Left lobe of liver (tissue), 2 donors: ENCODE measurements at places on chromosomes 5 and 9. TPM values are rescaled to one million over a fixed set of nuclear protein-coding genes. Genes with fewer than 3 reads are reported as not detected.

The GMCL2 gene
- not detected for total RNA-seq

The HAPLN1 gene
- not detected for total RNA-seq

The ZNG1E gene
- 27.1 TPM for total RNA-seq

The CD14 gene
- 211 TPM for total RNA-seq

The SGCD gene
- total RNA-seq, result 0.28 TPM

The GEMIN5 gene
- total RNA-seq, result 7.1 TPM

The INSYN2B gene
- not detected for total RNA-seq

The RFESD gene
- total RNA-seq, result 1.6 TPM

The PTBP3 gene
- total RNA-seq, result 18.7 TPM

The EDIL3 gene
- total RNA-seq, result 0.20 TPM

The MORN5 gene
- total RNA-seq, result not detected
